ENCODE measurements at places on chromosomes 3 and 15.

GRCh38 chr15:72197041-72197459 lies 537 bp downstream of the GRAMD2A start:
- no peak for DNase-seq

- no peak for DNase-seq
Observed at GRCh38 chr15:99686290-99686689, 46.9 kb downstream of the LYSMD4 start.

DNA sequence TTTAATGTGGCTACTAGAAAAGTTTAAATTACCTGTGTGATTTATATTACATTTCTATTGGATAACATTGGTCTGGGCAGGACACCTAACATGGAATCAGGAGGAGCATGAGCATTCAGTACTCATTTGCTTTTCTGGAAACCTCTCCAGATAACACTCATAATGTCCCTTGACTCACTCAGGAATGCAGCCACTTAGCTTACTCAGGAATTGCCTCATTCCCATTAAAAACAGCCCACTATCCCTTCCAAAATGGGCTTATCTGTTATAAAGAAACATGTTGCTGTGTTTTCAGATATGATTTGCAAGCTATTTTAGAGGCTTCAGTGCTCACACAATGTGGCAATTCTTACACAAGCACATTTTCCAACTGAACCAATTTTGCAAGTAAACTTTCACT lies 17.1 kb downstream of the GBE1 start:
- no peak for DNase-seq

GRCh38 chr3:61908382-61908781 lies 347.0 kb downstream of the PTPRG start:
- DNase-seq, result no peak

- DNase-seq, result no peak
Observed at GRCh38 chr3:14230729-14231128, 52.1 kb downstream of the LSM3 start.

DNA sequence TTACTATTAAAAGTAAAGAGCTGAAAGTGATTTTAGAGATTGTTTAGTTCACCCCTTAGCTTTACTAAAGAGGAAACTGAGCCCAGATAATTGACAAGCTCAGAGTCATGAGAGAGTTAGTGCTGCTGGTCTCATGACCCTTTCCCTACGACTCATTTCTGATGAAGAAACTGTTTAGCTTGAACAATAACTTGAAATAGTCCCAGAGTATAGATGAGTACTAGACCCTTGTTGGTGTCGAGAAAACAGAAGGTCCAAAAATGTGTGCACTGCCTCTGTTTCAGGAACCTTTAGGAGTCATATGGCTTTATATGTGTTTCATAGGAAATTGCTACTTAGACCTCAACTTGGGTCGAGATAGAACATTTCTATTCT lies 58.2 kb downstream of the IL16 start:
- no peak for DNase-seq

DNA sequence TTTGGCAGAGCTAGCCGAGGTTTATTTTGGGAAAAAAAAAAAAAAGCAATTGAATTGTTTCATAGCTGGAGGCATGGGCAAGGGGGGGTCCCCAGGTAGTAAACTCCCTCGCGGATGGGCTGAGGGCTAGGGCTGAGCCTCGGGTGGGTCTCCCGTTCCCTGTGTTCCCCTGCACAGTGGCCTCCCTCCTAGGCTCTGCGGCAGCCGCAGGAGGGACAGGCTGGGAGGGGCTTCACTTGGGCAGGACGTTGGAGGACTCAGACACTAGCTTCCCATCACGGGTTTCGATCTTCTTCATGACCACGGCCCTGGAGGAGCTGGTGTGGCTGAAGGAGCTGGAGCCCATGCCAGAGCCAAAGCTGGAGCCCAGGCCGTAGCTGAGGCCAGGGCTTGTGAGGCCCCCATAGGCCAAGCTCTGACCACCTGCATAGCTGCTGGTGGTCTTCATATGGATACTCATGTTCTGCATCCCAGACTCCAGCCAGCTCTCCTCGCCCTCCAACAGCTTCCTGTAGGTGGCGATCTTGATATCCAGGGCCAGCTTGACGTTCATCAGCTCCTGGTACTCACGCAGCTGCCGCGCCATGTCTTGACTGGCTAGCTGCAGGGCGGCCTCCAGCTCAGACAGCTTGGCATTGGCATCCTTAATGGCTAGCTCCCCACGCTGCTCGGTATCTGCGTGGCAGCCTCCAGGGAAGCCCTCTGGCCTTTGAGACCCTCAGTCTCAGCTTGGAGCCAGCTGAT lies 64.0 kb upstream of the CDAN1 start:
- DNase-seq, result no peak

- no peak for DNase-seq
Observed at GRCh38 chr3:106275592-106275991, 406.8 kb upstream of the CBLB start.

DNA sequence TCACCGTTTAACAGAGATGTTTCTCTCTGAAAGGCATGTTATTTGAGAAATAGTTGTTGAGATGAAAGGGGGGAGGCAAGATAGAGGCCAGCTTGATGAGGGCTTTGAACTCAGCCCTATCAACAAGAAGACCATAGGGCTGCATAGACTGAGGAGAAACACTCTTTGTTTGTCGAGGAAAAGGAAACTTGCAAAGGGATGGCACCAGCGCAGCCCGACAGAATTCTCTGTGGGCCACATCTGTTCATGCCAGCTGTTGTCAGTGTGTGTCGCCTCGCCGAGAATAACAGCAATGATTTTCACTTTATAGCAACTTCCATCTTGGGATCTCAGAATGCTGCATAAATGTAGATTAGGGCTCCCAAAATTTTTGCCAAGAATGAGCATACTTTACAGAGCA lies 478.3 kb upstream of the TPRG1 start:
- no peak for DNase-seq

DNA sequence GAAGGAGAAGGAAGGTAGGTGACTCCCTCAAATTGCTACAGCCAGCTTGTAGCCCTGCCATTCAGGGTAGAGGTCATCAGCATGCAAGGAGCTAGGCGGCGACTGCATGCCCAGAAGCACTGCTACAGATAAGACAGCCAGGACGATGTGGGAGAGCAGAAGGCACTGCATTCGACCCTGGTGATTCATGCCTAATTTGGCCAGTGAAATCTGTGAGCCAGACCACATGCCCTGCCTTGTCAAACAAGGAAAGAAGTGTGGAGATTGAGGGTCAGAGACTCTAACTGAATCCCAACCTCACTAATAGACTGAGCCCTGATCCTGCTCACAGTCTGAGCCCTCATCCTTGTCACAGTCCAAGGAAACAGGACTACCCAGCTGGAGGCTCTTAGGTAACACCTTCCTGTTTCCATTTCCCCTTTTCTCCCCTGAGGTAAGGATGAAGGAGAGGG lies 86.6 kb downstream of the LINGO1 start:
- no peak for DNase-seq

DNA sequence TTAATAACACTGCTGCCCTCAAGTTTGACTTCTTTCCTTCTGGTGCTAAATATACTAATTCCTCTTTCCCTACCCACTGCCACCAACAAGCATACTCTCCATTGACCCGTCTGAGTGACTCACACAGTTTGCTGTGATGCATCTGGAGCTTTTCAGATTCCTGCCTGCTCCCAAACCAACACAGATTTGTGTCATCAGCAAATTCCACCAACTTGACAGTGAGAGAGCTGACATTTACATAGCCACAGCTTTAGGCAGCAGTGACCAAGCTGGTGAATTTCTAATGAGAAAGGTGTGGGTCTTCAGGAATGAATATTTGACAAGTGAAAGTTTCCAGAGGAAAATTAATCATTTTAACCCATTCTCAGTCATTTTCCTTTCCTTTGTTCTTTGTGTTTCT lies 96.5 kb upstream of the PRICKLE2 start:
- DNase-seq, result no peak

GRCh38 chr3:24937228-24937627 lies 442.6 kb upstream of the THRB start:
- no peak for DNase-seq

DNA sequence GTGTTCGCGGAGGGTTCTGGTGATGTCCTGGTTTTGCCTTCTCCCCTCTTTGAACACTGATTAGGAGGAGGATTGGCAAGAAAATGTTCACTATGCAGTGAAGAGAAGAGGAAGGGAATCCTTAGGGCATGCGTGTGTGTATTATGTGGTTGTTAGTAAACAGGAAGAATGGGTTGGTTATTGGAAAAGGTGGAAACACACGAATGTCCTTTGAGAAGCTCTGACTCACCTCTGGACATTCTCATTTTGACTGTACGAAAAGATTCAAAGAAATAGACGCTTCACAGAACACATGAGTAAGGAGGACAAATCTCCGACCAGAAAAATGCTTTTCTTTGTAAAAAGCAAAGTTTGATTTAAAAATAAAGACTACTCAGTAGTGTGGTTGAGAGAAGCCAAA lies 188.8 kb upstream of the PRICKLE2 start:
- DNase-seq, result no peak

DNA sequence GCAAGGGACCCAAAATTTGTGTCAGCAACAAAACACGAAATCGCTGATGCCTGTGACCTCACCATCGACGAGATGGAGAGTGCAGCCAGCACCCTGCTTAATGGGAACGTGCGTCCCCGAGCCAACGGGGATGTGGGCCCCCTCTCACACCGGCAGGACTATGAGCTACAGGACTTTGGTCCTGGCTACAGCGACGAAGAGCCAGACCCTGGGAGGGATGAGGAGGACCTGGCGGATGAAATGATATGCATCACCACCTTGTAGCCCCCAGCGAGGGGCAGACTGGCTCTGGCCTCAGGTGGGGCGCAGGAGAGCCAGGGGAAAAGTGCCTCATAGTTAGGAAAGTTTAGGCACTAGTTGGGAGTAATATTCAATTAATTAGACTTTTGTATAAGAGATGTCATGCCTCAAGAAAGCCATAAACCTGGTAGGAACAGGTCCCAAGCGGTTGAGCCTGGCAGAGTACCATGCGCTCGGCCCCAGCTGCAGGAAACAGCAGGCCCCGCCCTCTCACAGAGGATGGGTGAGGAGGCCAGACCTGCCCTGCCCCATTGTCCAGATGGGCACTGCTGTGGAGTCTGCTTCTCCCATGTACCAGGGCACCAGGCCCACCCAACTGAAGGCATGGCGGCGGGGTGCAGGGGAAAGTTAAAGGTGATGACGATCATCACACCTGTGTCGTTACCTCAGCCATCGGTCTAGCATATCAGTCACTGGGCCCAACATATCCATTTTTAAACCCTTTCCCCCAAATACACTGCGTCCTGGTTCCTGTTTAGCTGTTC lies 34.9 kb downstream of the CHDH start:
- DNase-seq, result no peak

DNA sequence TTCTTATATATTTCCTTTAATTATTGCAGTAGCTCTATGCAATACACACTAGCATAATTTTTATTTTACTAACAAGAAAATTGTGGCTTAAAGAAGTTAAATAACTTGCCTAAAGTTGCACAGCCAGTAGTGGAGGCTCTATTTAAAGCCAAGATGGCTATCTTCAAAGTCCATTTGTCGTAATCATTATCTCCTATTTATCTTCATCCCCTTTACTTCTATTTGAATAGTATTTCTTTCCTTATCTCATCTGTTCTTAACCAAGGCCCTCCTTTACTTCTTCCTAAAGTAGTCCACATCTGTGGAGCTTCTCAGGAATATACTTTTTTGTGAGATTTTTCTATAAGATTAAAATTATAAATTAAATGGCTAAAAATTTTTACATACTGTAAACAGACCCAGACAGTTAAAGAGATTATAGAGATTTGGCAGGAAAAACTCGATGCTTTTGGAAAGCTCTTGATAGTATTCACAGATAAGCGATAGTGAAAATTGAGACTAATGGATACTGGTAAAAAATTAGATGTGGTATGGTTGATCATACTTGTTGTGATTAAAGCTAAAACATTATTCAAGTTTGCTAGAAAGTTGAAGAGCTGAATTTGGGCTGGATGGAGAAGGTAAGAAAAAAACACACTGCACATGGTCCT lies 129.2 kb downstream of the ZNF609 start:
- DNase-seq, result no peak

GRCh38 chr15:68910816-68911215 lies 19.5 kb upstream of the SPESP1 start:
- DNase-seq, result no peak

DNA sequence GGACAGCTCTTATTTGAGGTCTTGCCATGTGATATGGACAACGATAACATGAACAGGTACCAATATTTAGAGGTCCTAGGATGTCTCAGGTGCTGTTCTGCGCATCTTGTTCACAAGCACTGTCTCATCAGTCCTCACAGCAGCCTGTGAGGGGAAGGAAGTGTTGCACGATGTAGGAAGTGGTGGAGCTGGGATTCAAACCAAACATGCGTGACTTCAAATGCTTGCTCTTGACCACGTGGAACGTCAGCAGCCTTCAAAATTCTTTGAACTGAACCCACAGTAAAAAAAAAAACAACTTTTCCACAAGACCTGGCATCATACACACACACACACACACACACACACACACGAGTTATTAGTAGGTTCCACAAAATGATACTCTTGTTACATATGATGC lies 153.4 kb upstream of the SMAD3 start:
- DNase-seq, result no peak

DNA sequence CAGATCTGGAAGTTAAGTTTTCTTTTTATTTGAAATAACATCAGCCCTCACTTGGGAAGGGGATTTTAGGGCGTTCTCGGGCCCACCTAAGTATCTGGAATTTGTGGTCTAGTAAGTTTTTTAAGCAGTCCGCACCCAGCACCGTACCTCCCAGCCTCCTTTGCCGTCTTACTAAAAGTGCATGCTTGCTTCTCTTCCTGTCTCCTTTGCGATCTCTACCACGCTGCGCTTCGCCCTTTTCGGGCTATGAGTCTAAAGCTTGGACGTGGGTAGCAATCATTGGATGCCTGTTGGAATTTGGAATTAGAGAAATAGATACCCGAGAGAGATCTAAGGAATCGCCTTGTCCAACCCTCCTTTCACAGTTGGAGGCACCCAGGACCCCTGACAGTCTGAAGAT lies 1.1 kb downstream of the THSD4 start:
- DNase-seq, result no peak

GRCh38 chr3:55544219-55544618 lies 57.1 kb upstream of the WNT5A start:
- peak; percentile 30 for DNase-seq

- no peak for DNase-seq
Observed at GRCh38 chr3:99647081-99647480, 8.7 kb downstream of the COL8A1 start.

GRCh38 chr15:29380466-29380865 lies 110.8 kb upstream of the NSMCE3 start:
- DNase-seq, result no peak

- DNase-seq, result no peak
Observed at GRCh38 chr3:157868196-157868595, 238.0 kb downstream of the SHOX2 start.
